Activated B cell treated with CpG ODN at 0.5 μM for 24 hours (primary cell): ENCODE measurements at places on chromosomes 7 and 10. TPM values are rescaled to one million over a fixed set of nuclear protein-coding genes. Genes with fewer than 3 reads are reported as not detected.

Gene POLR2J2
- total RNA-seq = 29.2 and 35.2 TPM in 2 replicates

Gene LOXL4
- not detected in 2 replicates for total RNA-seq

Gene UCMA
- not detected in 2 replicates for total RNA-seq

Gene ASB10
- not detected in 2 replicates for total RNA-seq

Gene SPDYE16
- total RNA-seq = 0.59 TPM in 1 of 2 replicates, not detected in the other

Gene SDK1
- 0.32 and 1.3 TPM in 2 replicates for total RNA-seq

Gene C7orf33
- not detected in 2 replicates for total RNA-seq

Gene LIPF
- total RNA-seq = not detected in 2 replicates

Gene OR2A7
- total RNA-seq = 1.3 and 1.9 TPM in 2 replicates

Gene GFRA1
- not detected in 2 replicates for total RNA-seq

Gene FAM237B
- not detected in 2 replicates for total RNA-seq

Gene MTURN
- 2.8 and 4.6 TPM in 2 replicates for total RNA-seq

Gene SLC18A2
- total RNA-seq = not detected in 2 replicates

Gene AKR1C2
- not detected in 2 replicates for total RNA-seq

Gene PPP1R17
- total RNA-seq = not detected in 2 replicates

Gene ANKRD30A
- total RNA-seq = not detected in 2 replicates

Gene HOXA10
- total RNA-seq = 0.24 TPM in 1 of 2 replicates, not detected in the other

Gene ANKRD1
- total RNA-seq = not detected in 2 replicates

Gene PRSS1
- not detected in 2 replicates for total RNA-seq

Gene EMX2
- total RNA-seq = not detected in 2 replicates

Gene PILRA
- 2.1 and 2.2 TPM in 2 replicates for total RNA-seq
